ENCODE measurements at places on chromosomes 12 and 14.
A peak's percentile ranks its signal among the peaks of the same experiment; 100 is the strongest.

DNA sequence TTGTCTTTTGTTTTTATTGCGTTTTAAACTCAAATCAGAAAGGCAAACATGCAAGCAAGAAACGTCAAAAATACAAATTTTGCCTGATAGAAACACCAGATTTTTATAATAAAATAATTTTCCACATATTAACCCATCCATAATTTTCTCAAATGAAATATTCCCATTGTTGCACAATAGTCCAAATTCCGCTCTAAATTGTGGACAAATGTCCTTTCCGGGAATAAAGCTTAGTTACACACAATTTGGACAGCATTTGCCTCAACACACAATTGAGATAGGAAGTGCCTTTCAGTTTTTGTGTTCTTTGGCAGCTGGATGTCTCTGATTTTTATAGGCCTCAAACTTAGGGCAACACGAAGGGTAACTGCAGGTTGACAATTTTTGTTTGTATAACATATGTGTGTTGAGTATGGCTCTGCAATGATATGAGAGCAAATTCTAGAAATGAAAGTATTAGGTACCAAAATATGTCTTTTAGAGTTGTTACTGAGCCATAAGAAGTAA lies 105.8 kb downstream of the DIO2 start:
- DNase-seq, result no peak

GRCh38 chr12:129550353-129550752 lies 353.5 kb downstream of the TMEM132D start:
- no peak for DNase-seq

DNA sequence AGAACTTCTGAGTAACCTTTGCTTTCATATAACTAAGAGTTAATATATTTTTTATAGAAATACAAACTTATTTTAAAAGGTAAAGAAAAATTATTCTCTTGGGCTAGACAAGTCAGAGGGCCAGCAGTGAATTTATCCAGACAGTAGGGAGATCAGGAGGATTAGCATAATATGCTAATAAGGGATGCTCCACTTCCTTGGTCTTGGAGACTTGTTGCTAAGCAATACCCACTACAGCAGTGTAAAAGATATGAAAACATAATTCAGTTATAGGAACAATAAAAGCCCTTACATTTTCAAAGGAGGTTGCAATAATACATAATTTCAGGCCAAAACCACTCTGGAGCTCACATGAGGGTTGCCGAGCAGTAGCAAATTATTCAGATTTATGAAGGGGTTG lies 615.6 kb downstream of the KCNH5 start:
- DNase-seq, result no peak

- no peak for DNase-seq
Measured at GRCh38 chr12:133203344-133204263, 22.3 kb downstream of the ZNF268 start.

DNA sequence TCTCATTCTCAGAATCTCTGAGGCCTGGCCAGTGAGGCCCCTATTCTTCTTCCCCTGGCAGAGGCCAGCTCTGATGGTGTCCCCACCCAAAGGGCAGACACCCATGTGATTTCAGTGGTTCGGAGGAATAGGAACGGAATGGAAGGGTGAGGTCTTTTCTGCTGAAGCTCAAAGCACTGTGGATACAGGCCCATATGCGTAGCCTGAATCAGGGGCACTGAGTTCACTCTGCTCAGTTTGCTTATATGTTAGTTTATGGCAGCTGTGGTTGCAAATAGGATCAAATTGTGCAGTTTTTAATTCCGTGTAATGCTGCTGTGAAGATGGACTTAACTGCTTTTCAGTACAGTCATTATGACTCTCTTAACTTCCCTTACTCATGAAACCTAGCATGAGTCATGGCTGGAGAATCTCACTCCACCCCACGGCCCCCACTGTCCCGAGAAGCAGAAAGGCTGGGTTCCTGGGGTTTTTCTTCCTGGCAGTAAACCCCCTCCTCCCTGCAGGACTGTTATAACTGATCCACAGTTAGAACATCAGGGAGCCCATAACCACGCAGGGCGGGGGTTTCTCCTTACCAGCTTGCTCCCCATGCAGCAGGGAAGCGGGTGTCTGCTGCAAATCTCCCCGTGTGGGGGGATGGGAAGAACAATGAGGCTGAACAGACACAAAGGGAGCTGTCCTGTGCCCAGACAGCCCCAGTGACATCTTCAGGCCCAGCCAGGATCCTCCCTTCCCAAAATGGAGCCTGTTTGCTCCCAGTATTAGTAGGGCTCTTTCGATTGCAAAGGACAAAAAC lies 122.7 kb downstream of the SLC38A6 start:
- DNase-seq, result no peak

DNA sequence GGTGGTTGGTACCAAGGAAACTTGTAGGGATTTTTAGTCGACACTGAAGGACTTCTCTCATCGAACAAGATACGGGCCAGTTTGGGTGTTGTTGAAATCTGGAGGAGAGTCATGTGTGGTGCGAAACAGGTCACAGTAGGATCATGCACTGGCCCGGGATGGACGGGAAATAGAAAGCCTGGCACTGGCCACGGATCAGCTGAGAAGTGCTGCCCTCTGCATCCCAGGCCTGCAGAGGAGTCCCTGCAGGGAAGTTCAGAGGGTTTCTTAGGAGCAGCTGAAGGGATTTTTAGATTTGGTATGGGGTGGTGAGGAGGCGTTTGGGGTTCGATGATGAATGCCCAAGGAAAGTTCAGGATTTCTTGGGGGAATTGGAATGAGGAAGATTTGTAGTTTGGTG lies 63.1 kb downstream of the TSPAN9 start:
- no peak for DNase-seq

- DNase-seq, result no peak
Measured at GRCh38 chr14:85402569-85403162, 127.3 kb upstream of the FLRT2 start.

DNA sequence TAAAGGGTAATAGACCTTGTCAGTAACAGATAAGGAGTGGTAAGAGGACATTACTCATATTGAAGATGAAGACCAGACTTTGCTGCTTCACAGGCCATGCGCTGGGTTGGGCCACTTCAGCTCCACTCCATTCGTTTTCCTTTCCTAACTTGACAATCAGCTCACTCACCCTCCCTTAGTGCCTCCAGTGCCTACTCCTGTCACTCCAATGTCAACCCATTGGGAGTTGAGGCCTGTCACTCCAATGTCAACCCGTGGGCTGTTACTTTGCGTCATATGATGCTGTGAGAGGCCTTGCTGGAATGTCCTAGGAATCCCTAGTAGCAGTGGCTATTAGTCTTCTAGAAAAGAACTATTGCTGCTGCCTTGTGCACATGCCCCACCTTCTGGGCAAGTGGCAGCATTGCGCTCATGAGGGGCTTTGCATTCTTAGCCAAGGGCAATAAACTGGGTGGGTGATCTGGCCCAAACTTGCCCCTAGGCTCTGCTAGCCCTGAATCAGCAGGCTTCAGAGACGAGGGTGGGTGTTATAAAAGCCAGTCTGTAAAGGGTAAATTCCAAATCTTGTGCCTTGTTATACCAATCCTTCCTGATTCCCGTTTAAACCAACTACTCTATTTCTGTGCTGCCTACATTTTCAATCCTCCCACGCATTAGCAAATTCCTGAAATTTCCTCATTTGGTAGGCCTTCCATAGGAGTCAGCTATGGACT lies 36.1 kb downstream of the BAZ2A start:
- DNase-seq, result peak; percentile 73
